ENCODE measurements at places on chromosomes 12 and 14.

DNA sequence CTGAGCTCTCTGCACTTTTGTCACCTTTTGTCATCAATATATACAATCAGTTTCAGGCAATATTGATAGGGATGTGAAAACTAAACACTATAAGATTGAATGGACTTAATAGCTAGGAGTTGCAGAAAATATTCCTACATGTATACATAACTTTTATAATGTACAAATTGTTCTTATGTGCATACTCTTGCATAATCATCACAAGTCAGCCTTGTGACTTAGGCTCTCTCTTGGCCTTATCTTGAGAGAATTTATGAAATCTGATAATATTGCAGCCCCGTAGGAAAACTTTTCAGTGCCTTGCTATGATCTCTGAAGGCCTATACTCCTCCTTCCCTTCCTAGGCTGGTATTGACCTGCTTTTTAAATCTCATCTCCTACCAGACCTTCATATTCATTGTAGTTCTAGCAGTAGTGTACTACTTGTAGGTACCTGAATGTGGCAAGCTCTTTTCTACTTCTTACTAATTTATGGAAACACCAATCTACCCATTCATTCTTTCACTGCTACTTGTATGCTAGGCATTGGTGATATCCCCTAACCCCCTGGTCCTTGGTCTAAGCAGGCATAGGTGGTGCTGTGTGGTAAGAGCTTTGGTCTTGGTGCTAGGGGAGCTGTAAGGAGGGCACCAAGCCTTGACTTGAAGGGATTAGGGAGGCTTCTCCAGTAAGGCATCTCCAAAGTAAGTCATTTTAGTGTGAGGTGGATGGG, 100.0 kb downstream of the PRKCH start:
- no peak for DNase-seq

DNA sequence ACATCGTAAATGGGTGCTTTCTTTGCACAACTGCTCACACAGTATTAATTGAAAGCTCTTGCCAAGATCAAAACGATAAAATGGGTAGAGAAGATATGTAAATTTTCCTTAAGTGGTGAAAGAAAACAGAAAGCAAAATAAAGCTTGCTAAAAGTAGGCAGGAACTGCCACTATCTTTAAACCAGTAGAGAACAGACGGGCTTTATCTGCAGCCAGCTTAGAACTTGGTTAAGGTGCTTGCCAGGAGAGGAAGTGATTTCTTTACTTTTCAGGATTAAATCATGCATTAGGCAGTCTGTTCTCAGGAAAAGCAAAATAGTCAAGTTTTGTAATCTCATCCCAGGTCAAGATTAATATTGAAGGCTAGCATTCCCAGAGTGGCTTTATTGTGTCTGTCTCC, 56.9 kb upstream of the CCDC175 start:
- DNase-seq: no peak

DNA sequence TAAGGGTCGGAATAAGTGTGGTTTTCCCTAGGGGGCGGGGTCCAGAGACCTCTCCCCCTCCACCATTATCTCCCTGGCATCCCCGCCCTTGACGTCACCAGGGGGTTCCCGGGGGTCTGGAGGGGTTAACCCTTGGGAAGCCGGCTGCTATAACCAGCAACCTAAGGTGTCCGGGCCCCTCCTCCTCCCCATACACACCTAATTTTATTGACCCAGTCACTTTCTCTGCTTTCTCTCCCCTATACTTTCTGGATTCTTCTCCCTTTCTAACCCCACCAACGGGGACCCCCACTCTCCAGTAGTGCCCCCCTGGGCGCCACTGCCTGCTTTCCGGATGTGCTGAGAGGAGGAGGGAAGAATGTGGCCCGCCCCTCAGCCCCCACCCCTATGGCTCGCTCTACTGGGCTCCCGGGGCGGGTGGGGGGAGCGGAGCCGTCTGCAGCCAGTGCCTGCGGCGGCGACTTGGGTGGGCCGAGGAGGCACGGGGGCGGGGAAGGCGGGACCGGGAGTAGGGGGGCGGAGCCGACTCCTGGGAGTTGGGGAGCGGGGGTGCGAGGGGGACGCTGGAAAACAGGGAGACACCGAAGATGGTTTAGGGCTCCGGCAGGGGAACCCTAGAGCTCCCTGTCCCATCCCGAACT, 1.8 kb downstream of the GLI1 start:
- DNase-seq: no peak

GRCh38 chr14:31902002-31902401, 175.1 kb upstream of the ARHGAP5 start:
- no peak for DNase-seq

GRCh38 chr14:100698666-100699448, 27.8 kb upstream of the DLK1 start:
- DNase-seq: no peak

GRCh38 chr12:98754095-98754494, 109.0 kb downstream of the APAF1 start:
- no peak for DNase-seq

DNA sequence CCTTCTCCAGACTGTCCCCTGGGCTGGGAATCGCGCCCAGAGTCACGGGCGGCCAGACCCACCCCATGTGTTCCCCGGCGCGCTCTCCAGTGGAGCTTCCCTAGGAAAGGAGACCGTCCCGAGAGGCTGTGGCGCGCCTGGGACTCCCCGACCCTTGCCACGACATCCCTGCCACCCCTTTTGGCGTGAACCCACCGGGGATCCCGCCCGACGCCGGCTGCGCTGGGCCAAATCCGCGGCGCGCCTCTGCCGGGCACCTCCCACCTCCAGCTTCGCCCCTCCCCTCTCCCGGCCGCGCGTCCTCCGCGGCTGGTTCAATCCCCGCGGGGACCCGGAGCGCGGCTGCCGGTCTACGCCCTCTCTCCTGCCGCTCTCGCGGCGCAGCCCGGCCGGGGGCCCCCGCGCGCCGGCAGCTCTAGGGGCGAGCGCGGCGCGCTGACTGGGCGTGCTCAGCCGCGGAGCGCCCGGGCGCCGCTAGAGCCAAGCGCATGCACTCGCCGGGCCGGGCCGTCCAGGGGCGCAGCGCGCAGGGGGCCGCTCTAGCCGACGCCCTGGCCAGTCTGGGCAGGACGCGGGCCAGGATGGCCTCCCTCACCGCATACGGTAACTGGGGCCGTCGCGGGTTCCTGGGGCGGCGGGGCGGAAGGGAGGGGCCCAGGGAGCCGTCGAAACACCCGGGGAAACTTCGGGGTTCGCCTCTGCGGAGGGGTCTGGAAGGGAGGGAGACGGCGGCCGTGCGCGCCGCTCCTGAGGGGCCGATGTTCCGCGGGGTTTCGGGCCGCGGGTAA, 77.4 kb upstream of the ANO4 start:
- DNase-seq: no peak

DNA sequence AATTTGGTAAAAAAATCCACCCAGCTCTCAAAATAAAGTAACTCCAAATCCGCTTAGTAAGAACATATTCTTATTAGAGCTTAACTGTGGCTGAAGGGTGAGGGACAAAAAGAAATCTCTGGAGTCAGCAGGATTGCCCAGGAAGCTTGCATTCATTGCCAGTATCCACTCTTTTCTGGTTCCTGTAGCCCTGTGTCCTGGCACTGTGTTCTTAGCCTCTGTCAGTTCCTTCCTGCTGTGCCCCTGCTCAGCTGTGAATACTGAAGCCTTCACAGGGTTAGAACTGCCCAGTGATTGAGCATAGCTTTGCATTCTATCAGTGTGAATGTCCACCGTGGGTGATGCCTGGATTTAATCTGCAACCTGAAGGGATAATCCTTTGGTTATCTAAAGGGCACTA, 266.9 kb upstream of the PELI2 start:
- DNase-seq: no peak

- no peak for DNase-seq
Measured at GRCh38 chr12:29240441-29240840, 91.4 kb downstream of the FAR2 start.

DNA sequence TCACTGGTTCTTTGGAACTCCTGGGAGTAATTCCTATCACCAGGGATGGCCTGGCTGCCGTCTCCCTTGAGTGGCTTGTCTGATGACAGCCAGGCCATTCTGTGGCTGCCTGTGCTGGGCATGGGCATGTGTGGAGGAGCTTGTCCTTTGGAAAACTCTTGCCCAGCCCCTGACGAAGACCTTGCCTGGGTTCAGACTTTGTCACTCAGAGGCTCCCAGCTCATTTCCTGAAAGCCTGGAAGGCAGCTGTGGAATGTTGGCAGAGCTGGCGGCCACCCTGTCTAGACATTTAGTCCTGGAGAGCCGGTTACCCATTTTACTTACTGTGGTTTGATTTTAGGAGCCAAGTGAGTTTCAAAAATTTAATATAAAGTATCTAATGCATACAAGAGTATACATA, 34.0 kb downstream of the TUNAR start:
- no peak for DNase-seq

DNA sequence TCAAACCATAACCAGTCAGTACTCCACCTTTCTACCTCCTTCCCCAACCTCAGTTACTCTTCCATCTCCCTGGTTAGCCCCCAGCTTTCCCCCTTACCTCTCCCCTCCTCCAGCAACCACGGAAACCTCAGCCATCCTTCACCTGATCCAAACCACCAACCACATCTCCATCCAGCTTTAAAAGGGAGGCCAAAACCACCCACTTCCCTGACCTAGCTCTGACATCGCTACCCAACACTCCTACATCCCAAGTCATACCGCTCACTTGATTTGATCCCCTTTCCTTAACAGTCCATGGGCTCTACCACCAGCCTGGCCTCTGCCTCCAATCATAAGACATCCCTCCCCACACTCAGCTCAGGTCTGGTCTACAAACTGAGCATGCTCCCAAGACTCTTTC, 1.5 kb downstream of the RAB35 start:
- peak; percentile 48 for DNase-seq

GRCh38 chr12:95100264-95101190, 27.1 kb upstream of the NR2C1 start:
- no peak for DNase-seq

DNA sequence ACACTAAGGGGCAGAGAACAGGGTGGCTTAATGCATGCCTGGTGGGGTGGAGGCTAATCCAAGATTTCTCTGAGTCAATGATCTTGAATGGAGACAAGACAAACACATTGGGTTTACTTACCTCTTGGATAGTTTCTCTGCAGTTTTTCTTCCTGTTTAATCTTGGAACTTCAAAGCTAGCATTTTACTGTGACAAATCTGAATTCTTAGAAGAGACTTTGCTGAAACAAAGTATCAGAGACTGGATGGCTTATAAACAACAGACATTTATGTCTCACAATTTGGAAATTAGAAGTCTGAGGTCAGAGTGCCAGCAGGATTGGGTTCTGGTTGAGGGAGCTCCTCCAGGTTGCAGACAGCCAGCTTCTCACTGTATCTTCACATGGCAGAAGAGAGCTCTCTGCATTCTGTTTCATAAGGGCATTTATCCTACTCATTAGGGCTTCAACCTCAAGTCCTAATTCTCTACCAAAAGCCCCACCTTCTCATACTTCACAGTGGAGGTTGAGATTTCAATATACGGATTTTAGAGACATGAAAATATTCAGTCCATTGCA, 921.8 kb downstream of the VRK1 start:
- DNase-seq: no peak

DNA sequence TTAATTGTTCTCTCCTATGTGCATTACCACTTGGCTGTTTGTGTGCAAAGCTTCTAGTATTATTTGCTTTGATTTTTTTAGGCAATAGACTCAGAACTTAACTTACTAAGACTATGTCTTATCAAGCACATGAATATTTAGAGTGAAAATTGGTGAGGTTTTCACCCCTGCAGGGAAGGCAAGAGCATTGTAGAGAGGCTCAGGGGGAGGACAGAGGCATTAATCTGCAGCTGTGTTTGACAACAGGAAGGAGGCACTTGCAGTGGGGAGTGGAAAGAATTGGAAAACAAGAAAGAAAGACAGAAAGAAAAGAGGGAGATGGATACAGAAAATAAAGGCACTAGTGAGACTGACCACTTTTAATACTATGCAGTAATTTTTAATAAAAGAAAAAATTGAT, 431.6 kb downstream of the PDZRN4 start:
- no peak for DNase-seq
